ENCODE measurements at places on chromosomes 4 and X.
A peak's percentile ranks its signal among the peaks of the same experiment; 100 is the strongest.

DNA sequence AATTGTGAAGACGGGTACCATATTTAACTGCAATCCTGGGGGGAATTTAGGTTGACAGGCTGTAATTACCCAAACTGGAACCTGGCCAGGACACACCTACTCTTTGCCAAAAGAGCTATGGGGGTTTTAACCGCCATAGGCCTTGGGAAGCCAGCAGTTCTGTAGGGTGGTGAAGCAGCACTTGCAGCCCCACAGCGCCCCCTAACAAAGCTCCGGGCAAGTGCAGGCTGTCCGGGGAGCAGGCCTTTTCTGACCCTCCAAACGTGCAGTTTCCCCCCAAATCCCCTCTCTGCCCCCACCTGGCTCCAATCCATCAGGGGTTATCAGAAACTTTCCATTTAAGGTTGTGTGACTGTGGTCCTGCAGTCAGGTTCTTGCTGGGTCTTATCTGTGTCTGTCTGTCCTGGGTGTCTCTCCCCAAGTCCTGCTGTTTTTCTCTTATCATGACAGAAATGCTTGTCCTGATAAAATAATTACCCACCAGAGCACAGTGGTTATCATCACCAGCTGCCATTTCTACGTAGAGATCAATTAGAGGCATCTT, 350.9 kb downstream of the MID1IP1 start:
- DNase-seq, result no peak

DNA sequence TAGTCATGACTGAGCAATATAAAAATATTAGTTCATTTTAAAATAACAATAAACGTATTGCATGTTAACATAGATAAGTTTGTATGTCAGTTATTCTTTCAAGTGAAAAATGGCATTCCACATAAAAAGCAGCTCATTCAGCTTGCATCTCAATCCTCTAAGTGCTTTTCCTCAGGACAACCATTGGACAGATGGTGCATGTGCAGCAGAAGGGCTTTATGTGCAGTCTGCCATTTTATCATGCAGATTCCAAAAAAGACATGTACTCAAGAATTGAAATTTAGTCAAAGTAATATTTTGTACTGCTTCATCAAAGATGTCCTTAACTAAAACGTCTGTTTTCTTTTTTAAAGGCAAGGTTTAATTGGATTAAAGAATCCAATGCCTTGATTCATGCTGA, 93.4 kb downstream of the RS1 start:
- no peak for DNase-seq

DNA sequence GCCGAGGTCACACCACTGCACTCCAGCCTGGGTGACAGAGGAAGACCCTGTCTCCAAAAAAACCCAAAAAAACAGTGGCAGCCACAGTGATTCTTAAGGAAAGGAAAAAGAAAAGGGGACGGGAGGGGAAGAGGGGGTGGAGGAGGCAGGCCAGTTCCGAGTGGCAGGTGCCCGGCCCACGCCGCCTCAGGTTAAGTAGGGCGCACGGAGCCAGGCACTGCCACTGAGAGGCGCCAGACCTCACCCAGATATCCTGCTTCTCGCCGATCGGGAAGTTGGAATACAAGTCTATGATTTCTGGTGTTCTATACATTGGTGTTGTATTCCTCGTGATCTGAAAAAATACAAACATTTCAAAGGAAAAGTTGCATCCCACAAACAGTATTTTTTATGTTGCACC, 35.9 kb downstream of the GAK start:
- no peak for DNase-seq

DNA sequence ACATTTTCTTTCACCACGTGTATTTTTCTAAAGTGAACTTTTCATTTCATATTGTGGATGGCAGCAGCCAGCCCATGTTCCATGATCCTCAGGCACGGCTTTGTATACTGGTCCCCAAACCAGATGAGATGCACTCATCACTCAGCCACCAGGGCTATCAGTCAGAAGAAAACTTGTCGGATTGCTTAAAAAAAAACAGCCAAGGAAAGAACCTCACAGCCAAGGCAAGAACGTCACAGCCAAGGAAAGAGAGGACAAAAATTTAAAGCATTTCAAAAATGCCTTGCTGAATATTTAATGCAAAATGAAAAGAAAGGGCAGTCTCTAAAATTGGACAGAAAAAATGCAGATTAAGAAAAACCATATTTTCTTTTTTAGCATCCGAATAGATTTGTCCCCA, 333.3 kb downstream of the PDGFC start:
- DNase-seq, result no peak

GRCh38 chr4:90215286-90215685, 88.1 kb downstream of the CCSER1 start:
- no peak for DNase-seq

GRCh38 chr4:152997771-152998487, 61.8 kb downstream of the FHDC1 start:
- DNase-seq, result no peak

- DNase-seq, result no peak
These were observed 443.0 kb upstream of the GALNT7 start for GRCh38 chr4:172725581-172725980.

DNA sequence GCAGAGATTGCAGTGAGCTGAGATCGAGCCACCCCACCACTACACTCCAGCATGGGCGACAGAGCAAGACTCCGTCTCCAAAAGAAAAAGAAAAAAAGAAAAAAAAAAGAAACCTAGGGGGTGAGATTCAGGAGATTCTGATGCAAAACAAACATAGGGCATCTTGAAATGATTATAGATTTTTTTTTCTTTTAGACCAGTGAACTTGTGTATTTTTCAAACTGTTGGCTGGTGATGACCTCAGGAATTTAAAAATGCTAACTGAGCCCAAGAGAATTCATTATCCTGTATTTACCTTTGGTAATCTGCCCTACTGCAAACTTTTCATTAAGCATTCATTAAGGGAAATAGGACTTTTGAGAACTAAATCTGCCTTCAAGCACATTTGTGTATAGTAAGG, 20.6 kb downstream of the ATP10D start:
- no peak for DNase-seq

DNA sequence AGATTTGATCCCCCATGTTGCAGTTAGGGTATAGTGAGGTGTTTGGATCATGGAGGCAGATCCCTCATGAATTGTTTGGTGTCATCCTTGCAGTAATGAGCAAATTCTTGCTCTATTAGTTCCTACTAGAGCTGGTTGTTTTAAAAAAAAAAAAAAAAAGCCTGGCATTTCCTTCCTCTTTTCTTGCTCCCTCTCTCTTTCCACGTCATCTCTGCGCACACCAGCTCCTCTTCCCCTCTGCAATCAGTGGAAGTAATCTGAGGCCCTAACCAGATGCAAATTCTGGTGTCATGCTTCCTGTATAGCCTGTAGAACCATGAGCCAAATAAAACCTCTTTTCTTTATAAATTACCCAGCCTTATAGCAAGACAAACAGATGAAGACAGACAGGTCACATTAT, 24.5 kb downstream of the WDR17 start:
- DNase-seq, result no peak

- DNase-seq, result no peak
These were observed 1216.5 kb downstream of the RAPGEF2 start for GRCh38 chr4:160319221-160319867.

DNA sequence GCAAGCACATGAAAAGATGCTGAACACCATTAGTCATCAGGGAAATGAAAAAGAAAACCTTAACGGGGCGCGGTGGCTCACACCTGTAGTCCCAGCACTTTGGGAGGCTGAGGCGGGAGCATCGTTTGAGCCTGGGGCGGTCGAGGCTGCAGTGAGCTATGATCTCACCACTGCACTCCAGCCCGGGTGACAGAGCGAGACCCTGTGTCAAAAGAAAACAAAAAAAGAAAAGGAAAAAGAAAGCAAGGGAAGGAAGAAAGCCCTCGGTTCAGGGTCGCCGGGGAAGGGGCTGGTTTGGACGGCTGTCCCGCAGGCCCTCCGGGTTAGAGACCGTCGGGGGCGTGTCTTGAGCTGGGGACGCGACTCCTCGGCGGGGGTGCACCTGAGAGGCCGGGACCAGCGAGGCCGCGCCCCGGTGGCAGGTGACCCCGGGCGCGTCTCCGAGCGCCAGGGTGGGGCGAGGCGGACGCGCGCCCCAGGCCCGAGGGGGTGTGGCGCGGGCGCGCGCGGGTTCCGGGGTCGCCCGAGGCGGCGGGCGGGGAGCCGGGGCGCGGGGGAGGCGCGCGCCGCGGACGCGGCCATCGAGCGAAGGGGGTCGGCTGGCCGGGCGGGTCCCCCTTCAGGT, 478 bp upstream of the PLXNA3 start:
- peak; percentile 52 for DNase-seq

DNA sequence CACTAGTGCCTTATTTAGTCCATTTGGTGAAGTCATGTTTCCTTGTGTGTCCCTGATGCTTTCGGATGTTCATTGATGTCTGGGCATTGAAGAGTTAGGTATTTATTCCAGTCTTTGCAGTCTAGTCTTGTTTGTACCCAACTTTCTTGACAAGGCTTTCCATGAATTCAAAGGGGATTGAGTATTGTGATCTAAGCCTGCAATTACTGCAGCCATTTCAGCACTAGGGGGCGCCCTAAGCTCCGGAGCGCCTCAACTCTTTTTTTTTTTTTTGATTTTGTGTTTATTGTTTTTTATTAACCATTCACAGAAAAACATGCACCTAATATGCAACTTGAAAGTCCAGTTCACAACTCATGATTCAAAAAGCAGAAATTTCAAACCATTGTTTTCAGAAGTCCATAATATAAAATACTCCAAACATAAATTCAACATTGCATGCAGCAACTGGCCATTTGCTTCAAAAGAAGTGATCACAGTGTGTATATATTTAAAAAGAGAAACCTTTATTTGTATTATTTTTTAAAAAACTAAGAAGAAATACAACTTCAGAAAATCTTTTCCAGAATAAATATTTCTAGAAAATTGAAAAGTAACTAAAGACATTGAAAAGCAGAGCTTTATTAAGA, 59.2 kb downstream of the PTPN13 start:
- no peak for DNase-seq

- DNase-seq, result no peak
These were observed 17.2 kb upstream of the BCLAF3 start for GRCh38 chrX:20007962-20008622.

DNA sequence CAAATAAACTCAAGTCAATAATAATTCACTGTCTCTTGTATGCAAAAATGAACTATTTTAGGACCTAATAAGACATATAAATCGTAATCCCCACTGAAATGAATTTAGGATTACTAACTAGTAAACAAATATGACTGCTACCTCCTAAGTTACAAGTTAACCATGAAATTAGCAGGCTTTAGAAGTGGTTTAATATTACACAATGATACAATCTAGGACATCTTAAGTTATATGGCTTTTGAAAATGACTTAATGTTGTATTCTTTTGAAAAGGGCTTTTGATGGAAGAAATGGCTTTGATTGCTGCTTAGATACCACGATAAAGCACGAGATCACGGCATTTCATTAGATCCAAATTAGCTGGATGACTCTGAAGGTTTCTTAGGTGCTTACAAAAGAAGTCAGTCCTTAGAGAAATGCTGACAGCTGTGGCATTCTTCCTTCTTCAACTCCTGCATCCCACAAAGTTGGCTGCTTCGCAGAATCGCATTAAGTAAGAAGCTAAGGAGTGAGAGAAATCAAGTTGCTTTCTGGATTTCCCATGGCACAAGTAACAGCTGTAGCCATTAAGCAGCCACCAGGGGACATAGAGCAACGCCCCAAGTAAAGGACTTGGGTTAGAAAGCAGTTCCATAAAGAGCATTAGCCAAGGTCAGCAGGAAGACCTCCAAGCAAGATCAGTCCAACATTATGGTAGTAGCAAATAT, 6.9 kb downstream of the SLC10A7 start:
- no peak for DNase-seq

DNA sequence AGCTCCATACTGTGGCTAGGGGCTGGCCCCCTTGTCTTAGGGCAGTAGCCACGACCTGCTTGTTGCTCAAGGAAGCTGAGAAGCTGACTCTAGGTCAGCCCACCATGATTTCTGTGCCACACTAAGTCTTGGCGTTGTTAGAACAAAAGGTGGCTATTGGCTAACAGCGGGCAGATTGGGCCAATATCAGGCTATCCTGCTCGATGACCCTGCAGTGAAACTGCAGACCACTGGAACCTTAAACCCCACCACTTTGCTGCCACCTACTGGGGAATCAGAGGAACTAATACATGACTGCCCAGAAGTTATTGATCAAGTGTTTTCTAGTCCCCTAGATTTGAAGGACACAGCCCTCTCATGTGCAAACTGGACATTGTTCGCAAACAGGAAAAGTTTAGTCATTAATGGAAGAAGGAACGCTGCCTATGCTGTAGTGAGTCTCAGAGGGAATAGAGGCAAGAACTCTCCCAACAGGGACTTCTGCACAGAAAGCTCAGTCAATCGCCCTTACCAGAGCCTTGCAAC, 17.0 kb upstream of the PAPSS1 start:
- no peak for DNase-seq
